Mesothelial cell of epicardium (in vitro differentiated cells): ENCODE measurements at places on chromosomes 7 and 10. TPM values are rescaled to one million over a fixed set of nuclear protein-coding genes. Genes with fewer than 3 reads are reported as not detected.

DNA sequence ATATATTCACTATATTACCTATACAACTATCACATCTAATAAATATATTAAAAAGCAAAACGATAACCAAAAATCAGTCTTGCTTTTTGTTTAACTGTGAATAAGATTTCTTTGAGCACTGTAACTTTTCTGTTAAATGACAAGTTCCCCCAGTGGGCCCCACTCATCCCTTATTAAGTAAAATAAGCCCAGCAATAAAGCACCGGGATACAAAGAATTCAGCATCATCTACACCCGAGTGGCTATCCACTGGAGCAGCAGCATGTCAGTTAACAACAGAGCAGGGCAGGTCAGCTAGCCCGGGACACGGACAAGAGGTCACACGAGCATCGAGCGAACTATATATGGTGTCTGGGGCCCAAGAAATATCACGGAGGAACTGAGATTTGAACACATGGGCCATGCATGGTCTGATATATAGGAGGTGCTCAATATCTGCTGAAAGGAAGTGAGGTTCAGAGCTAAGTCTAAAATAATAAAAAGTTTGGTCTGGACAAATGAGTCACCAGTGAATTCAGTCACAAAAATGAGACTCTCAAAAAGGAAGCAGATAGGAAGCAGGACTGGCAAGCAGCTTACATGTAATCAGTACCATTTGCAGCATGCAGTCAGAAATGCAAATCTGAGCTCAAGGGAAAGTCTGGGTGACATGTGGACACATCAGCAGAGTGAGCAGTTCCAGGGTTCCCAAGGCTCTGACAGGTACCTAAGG, 4.1 kb downstream of the ERCC6 start:
- H3K4me1 ChIP-seq, result peaks cover 20% of the 10 kb centered on the region
- H3K4me3 ChIP-seq, result no peak overlapping the region
- H3K27ac ChIP-seq, result no peak overlapping the region
- no peaks in the 10 kb centered on the region for H3K27me3 ChIP-seq
- peaks cover 12% of the 10 kb centered on the region for H3K36me3 ChIP-seq

DNA sequence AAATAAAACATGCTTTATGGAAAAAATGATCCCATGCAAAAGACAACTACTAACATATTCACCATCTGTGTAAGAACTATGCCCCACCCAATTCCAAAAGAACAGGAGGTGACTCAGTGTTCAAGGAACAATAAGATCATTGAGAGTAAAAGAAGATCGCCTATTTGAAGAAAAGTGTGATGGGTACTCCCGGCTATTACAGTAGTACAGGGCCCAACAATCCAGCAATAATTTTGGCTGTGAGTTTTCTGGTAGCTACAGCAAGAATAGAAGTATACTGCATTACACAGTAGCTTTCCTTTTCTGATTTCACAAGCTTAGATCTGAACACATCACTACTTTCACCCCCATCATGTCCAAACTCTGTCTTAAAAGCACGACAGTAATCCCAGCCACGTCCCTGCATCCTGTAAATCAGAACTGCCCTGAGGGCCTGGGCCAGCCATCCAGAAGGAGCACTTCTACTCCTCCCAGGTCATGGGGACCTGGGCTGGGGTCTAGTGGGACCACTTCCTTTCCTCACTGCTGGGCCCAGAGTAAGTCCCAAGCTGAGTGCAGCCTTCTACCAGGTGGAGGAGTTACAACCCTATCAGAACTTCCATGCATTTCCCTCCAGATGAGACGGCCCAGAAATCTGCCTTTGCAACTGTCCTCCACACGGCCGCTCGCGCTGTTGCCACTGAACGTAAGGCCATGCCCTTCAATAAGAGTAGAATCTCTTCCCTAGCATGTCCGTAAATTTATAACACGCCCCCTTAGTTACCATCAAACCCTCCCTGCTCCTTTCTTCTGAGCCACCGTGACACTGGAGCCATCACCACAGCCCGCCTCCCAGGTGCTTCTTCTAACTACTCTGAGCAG, 7.9 kb downstream of the ESYT2 start:
- H3K27ac ChIP-seq, result peak overlapping the region; percentile 70
- H3K36me3 ChIP-seq, result no peaks in the 10 kb centered on the region
- no peak for DNase-seq
- no peak overlapping the region for H3K4me3 ChIP-seq

GRCh38 chr7:876077-876971, at the start of gene GET4:
TSS of gene GET4 (plus strand) at chr7:876554. CDS start at chr7:876646, 92 bp downstream.
- H3K4me3 ChIP-seq, result peak within 1 kb of the TSS; percentile 87
- peak; percentile 99 for DNase-seq
- H3K4me1 ChIP-seq, result peaks cover 24% of the 10 kb centered on the region
- peak within 1 kb of the TSS; percentile 95 for H3K27ac ChIP-seq
- H3K27me3 ChIP-seq, result no peaks in the 10 kb centered on the region

DNA sequence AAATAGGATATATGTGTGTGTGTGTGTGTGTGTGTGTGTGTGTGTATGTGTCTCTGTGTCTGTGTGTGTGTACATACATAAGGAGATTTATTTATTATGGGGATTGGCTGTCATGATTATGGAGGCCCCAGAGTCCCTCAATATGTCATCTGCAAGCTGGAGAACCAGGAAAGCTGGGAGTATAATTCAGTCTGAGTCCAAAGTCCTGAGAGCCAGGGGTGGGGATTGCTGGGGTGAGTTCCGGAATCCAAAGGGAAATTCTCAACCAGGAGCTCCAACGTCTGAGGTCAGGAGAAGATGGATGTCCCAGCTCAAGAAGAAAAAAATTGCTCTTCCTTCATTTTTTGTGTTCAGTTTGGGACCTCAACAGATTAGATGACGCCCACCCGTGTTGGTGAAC, 50.7 kb upstream of the PLPP4 start:
- H3K27ac ChIP-seq, result no peak overlapping the region
- H3K27me3 ChIP-seq, result peaks cover 30% of the 10 kb centered on the region
- H3K4me3 ChIP-seq, result no peak overlapping the region
- DNase-seq, result no peak
- no peaks in the 10 kb centered on the region for H3K36me3 ChIP-seq

Gene DLX6
- total RNA-seq, result 10.4 to 11.1 TPM (median 10.9 TPM) in 3 replicates

- no peak overlapping the region for H3K27ac ChIP-seq
- H3K4me3 ChIP-seq, result no peak overlapping the region
- peaks cover 23% of the 10 kb centered on the region for H3K36me3 ChIP-seq
- peaks cover 8% of the 10 kb centered on the region for H3K4me1 ChIP-seq
- no peaks in the 10 kb centered on the region for H3K27me3 ChIP-seq
Measured at GRCh38 chr7:5501465-5501864, 77.8 kb upstream of the TNRC18 start.

GRCh38 chr7:12927635-12928434, 240.4 kb downstream of the ARL4A start:
- peaks cover 58% of the 10 kb centered on the region for H3K4me1 ChIP-seq
- no peak overlapping the region for H3K4me3 ChIP-seq
- H3K36me3 ChIP-seq, result no peaks in the 10 kb centered on the region
- H3K27ac ChIP-seq, result peak overlapping the region; percentile 45

Gene STAG3
- 0.94 to 1.9 TPM (median 1.4 TPM) in 3 replicates for total RNA-seq

- peak overlapping the region; percentile 96 for H3K4me3 ChIP-seq
- H3K36me3 ChIP-seq, result no peaks in the 10 kb centered on the region
- peak overlapping the region; percentile 99 for H3K27ac ChIP-seq
- H3K27me3 ChIP-seq, result no peaks in the 10 kb centered on the region
Measured at GRCh38 chr7:23469150-23469960, 936 bp downstream of the IGF2BP3 start.

DNA sequence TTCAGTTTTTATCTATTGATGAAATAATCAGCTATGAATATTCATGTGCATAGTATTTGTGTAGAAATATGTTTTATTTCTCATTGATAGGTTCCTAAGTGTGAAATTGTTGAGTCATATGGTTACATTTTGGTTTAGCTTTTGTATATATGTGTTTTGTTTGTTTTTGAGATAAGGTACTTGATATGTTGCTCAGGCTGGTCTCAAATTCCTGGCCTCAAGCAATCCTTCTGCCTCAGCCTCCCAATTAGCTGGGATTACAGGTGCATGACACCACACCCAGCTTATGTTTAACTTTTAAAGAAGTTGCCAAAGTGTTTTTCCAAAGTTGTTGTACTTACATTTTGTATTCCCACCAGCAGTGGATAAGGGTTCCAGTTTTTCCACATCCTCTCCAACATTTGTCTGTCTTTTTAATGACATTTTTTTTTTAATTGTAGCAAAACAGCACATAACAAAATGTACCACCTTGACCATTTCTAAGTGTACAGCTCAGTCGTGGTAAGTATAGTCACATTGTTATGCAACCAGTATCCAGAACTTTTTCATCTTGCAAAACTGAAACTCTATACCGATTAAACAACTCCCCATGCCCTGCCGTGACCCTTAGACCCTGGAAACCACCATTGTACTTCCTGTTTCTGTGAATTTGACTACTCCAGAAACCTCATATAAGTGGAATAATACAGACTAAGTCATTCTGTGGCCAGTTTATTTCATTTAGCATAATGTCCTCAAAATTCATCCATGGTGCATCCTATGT, 12.6 kb upstream of the UBE2D1 start:
- no peak for DNase-seq
- no peak overlapping the region for H3K4me3 ChIP-seq
- H3K27ac ChIP-seq, result no peak overlapping the region
- H3K36me3 ChIP-seq, result no peaks in the 10 kb centered on the region

- H3K36me3 ChIP-seq, result peaks cover 2% of the 10 kb centered on the region
- no peak overlapping the region for H3K4me3 ChIP-seq
- peaks cover 5% of the 10 kb centered on the region for H3K4me1 ChIP-seq
- no peak for DNase-seq
- no peak overlapping the region for H3K27ac ChIP-seq
- H3K27me3 ChIP-seq, result no peaks in the 10 kb centered on the region
Measured at GRCh38 chr7:84697506-84697905, 489.4 kb downstream of the SEMA3D start.

- no peak overlapping the region for H3K27ac ChIP-seq
- peaks cover 20% of the 10 kb centered on the region for H3K4me1 ChIP-seq
- no peak for DNase-seq
- H3K36me3 ChIP-seq, result peaks cover 5% of the 10 kb centered on the region
- no peak overlapping the region for H3K4me3 ChIP-seq
- H3K27me3 ChIP-seq, result no peaks in the 10 kb centered on the region
Measured at GRCh38 chr10:124591123-124591495, 129.5 kb downstream of the LHPP start.

GRCh38 chr10:103793920-103794883, 61.2 kb downstream of the SH3PXD2A start:
- no peak for DNase-seq
- peaks cover 18% of the 10 kb centered on the region for H3K4me1 ChIP-seq
- peaks cover 6% of the 10 kb centered on the region for H3K36me3 ChIP-seq
- no peak overlapping the region for H3K4me3 ChIP-seq
- no peaks in the 10 kb centered on the region for H3K27me3 ChIP-seq

DNA sequence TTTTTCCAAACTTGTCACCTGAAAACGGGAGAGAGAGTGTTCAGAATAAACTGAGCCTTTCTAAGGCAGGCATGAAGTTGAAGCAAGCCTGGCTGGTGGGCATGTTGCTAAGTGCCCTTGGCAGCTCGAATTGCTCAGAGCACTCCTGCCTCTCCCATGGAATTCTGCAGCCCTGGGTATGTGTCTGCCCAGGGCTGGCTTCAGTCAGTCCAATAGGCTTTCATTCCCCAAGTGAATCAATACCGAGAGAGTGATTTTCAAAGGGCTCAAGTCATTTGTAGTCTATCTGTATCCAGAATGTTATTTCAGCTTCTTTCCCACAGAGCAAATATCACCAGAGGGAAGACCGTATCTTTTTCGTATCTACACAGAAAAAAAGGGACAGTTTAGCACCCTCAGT, 415.5 kb upstream of the COBL start:
- no peak overlapping the region for H3K4me3 ChIP-seq
- H3K27ac ChIP-seq, result no peak overlapping the region
- no peak for DNase-seq
- H3K4me1 ChIP-seq, result no peaks in the 10 kb centered on the region

Gene CD36
- total RNA-seq, result 0.34 to 1.1 TPM (median 0.44 TPM) in 3 replicates

GRCh38 chr7:2019711-2020511, 212.8 kb downstream of the MAD1L1 start:
- DNase-seq, result peak; percentile 15
- H3K36me3 ChIP-seq, result peaks cover 12% of the 10 kb centered on the region
- peak overlapping the region; percentile 60 for H3K27ac ChIP-seq
- no peaks in the 10 kb centered on the region for H3K27me3 ChIP-seq
- no peak overlapping the region for H3K4me3 ChIP-seq

DNA sequence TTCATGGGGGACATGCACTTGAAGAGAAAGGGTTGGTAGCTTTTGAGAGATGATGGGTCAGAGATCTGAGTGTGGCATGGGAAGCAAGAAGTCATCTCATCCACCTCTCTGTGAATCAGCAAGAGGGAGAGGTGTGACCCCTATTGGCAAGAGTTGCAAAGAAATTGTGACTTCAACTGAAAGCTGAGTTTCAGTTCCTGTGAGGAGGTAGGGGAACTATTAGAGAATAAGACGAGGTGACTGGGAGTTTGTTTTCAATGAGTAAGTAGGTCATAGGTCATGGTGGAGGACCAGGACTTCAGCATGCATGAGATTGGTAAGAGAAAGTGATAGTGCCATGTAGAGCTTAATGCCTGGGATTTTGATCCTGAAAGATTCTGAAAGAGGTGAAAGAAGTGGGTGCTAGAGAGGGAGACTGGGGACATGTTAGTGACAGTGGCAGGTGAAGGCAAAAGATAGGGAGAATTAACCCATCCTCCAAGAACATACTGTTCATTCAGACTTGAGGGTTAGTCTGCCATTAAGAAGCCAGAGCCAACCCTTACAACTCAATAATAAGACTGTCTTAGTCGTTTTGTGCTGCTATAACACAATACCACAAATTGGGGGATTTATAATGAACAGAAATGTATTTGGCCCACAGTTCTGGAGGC, 75.5 kb upstream of the CAPZA2 start:
- H3K27ac ChIP-seq, result no peak overlapping the region
- no peaks in the 10 kb centered on the region for H3K27me3 ChIP-seq
- H3K4me1 ChIP-seq, result peaks cover 11% of the 10 kb centered on the region

DNA sequence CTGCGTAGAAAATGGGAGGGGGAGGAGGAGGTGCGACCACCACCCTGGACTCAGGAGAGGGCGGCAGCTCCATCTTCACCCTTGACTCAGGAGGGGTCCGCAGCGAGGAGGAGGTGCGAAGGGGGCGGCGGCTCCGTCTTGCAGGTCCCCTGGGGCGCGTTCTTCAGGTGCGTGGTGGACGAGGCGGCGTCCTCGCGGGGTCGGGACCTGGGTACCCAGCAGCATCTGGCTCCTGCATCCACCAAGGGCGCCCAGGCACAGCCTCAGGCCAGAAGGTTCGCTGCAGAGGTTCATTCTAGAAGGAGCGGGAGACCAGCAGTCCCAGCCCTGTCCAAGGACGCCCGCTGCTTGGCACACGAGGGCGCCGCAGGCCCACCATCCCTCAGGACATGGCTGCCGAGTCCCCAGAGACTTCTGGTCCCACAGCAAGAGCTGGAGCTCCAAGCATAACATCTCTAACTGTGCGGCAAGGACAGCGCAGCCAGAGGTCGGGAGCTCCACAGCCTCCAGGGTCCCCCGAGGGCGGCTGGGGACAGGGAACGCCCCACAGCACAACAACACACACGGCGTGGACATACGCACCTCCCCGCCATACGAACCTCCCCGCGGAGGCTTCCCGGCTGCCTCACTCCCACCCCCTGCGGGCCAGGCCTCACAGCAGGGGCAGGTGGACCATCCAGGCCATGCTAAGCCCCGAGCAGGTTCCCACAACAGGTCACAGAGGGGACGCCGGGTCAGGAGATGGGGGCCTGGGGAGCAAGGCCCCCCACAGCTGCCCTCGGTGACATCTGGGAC, 16.8 kb upstream of the DPYSL4 start:
- H3K4me3 ChIP-seq, result no peak overlapping the region
- peaks cover 52% of the 10 kb centered on the region for H3K27me3 ChIP-seq
- H3K27ac ChIP-seq, result no peak overlapping the region
- DNase-seq, result no peak

Gene GRID2IP
- 1.4 to 1.5 TPM (median 1.5 TPM) in 3 replicates for total RNA-seq
